Activated T-helper 17 cell treated with anti-CD3 and anti-CD28 coated beads, Interleukin-2, amount 50 U/mL, for 72 hours (primary cell): ENCODE measurements at places on chromosomes 3 and 15.

- ATAC-seq, result no peak
Observed at GRCh38 chr3:186896875-186897274, 33.5 kb upstream of the ST6GAL1 start.

DNA sequence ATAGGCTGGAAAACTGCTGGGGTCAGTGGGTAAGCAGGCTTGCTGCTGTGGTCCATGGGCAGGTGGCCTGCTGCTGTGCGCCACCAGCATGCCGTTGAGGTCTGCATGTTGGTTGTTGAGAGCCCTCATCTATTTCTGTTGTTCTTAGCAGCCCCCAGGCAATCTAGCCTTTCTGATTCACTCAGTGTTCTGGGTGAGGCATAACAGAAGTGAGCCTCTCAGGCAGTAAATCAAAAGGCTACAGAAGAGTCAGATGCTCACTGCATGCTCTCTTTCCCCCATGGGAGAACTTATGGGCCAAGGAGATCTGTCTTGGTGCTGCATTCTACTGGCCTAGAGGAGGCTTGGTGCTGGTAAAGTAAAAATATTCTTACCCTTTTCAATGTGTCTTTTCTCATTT, 67.8 kb upstream of the ATP10A start:
- no peak for ATAC-seq

DNA sequence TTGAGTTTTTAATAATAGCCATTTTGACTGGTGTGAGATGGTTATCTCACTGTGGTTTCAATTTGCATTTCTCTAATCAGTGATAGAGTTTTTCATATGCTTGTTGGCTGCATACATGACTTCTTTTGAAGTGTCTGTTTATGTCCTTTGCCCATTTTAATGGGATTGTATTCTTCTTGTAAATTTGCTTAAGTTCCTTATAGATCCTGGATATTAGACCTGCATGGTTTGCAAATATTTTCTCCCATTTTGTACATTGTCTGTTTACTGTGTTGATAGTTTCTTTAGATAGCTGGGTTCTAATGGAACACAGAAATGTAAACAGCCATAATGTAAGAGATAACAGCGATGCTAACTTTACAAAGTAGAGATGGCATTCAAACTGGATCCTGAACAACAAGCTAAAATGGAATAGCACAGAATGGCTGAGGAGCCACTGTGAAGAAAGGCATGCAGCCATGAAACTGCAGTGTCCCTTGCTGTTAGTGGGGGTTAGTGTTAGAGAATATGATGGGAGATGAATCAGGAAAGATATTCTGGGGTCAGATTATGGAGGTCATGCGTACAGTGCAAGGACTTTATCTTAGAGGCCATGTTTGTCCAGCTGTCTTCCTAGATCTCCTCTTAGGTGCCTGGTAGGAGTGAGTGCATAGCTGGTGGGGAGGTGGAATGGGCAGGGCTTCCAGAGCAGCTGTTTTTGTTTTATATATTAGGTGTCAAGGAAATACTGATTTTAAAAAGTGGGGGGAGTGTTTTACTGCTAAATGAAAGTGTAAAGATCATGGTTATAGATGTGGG, 48.1 kb downstream of the BBS4 start:
- ATAC-seq, result no peak

DNA sequence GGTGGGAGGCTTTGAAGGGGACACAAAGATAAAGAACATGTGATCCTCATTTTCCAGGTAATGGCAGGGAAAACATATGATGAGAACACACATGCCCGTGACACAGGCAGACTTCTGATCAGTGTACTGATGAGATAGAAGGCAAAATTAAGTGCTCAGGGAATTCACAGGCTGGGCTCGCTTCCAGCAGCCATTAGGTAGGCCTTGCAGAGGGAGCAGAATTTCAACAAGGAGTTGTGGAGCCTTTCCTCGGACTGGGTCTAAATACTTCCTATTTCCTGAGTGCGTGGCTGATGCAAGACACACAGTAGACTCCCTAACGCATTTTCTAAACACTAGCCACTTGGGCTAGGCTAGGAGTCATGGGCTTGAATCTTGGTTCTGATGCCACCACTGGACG, 74.0 kb upstream of the ETV5 start:
- ATAC-seq, result no peak

- ATAC-seq, result no peak
Observed at GRCh38 chr15:94417501-94418293, 186.3 kb downstream of the MCTP2 start.

DNA sequence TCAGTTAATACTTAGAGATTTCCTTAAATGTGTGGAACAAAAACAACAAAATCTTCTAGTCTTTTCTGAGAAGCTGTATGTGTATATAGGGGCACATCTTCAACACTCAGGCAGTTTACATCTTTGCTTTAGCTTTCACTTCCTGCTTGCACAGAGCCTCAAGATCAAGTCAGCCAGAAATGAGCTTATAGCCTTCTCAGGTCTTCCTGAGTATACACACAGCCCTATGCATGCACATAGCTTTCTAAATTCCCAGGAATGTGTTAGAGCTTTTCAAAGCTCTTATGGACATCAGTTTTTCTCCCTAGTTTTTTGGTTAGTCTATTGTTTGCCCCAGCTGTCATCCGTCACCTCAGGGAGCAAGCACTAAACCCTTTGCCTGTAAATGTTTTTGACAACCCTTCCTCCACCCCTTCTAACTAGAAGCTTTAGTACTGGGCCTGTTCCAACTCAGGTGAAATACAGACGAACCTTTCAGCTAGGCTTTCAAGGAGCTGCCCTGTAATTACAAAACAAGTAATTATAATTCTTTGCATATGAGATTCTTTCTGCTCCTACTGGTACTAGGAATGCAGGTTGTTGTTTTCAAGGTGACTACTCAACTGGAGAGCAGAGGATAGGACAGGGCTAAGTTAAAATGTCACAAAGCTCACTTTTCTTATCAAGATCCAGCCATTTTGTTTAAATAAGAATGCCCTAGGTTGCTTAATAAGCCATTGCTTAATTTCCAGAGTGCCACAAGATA, 22.6 kb upstream of the MTMR10 start:
- no peak for ATAC-seq

DNA sequence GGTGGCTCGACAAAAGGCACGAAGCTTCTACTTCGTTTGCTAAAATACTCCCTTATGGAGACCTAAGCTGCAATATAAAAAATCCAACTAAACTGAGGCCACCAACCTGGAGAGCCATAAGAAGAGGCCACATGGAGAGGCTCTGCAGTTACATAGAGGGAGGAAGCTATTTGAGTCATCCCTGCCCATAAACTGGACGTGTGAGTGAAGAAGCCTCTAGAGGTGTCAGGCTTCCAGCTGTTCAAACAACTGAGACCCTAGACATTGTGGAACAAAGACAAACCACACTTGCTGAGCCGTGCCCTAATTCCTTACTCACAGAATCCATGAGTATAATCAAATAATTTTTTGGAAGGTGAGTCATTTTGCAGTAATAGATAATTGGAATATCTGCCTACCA, 50.2 kb upstream of the GMNC start:
- ATAC-seq, result no peak

- no peak for ATAC-seq
Observed at GRCh38 chr3:99352811-99353210, 285.6 kb upstream of the COL8A1 start.

- ATAC-seq, result no peak
Observed at GRCh38 chr3:194091141-194091540, 44.8 kb upstream of the HES1 start.

- ATAC-seq, result no peak
Observed at GRCh38 chr15:49693498-49693897, 72.7 kb downstream of the DTWD1 start.

DNA sequence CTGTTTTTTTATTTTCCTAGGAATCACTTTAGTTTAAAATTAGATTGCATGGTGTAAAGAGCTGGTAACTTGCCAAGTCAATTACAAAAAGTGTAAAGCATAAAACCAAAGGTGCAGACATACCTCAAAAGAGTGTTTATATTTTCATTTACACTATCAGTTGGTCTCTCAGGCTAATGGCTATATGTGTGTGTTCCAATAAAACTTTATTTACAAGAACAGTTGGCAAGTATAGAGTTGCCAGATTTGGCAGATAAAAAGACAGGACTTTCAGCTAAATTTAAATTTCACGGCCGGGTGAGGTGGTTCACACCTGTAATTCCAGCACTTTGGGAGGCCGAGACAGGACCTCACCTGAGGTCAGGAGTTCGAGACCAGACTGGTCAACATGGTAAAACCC, 41.1 kb downstream of the HOMER2 start:
- no peak for ATAC-seq

DNA sequence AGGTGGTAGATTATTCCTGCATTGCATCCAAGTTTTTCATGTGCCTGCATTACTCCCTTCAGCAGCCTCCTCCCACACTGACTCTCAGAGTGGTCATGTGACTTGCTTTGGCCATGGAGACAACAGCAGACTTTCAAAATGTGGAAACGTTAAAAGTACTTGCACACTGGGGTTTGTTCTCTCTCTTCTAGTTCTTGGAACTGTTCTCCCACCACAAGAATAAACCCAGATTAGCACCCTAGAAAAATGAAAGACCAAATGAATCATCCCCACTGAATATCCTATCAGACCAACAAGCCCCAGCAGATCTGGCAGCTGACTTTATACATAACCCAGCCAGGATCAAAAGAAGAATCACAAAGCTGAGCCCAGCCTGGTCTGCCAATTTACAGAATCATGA, 398.5 kb downstream of the VPS13C start:
- no peak for ATAC-seq
